ENCODE measurements at places on chromosomes 1 and 21.

DNA sequence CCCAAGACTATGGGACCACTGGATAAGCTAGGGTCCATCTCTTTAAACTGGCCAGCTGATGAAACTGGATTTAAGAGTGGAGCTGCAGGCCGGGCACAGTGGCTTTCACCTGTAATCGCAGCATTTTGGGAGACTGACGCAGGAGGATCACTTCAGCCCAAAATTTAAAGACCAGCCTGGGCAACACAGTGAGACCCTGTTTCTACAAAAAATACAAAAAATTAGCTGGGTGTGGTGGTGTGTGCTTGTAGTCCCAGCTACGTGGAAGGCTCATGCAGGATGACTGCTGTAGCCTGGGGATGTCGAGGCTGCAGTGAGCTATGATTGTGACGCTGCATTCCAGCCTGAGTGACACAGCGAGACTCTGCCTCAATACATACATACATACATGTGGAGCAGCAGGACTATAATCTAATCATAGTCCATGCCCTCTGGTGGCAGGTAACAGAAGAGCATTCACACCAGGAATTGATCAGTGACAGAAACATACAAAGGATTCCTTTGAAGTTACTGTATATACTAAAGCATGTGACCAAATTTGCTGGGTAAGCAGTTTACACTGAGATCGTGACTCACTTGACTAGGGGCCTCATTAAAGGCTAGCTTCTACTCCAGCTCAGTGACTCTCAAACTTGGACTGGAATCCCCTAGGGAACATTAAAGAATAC is 101.5 kb upstream of the SLFNL1 start:
- peak; percentile 1 for DNase-seq

DNA sequence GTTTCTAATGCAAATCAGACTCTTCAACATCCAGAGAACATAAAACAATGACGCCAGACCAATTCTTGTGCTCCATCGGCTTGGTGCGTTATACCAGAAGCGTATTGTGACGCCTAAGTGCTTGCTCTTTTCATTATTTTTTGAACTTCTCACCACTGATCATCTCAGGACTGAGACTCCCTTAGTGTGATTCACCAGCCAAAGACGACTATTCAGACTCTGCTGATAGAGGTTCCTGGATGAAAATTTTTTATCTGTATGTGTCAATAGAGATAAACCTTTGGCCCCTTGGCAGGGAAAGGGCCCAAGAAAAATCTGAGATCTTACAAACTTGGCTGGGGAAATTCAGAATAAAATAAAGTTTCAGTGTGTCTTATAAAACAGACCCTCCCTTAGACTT is 856 bp upstream of the GREM2 start:
- no peak for DNase-seq

DNA sequence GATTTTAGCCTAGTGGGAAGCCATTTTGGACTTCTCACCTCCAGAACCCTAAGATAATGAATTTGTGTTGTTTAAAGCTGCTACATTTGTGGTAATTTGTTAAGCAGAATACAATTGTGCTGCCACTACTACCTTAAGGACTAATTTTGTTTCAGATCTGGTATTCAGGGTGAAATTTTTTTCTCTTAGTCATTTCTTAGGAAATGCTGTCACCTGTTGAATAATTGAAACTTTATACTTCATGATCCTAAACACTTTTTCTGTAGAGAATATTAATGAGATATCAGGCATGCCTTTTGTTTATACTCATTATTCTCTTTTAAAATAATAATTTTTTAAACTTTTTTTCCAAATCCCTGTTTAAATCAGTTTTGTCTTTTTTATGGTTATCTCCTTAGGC is 246.8 kb downstream of the TGFB2 start:
- no peak for DNase-seq

DNA sequence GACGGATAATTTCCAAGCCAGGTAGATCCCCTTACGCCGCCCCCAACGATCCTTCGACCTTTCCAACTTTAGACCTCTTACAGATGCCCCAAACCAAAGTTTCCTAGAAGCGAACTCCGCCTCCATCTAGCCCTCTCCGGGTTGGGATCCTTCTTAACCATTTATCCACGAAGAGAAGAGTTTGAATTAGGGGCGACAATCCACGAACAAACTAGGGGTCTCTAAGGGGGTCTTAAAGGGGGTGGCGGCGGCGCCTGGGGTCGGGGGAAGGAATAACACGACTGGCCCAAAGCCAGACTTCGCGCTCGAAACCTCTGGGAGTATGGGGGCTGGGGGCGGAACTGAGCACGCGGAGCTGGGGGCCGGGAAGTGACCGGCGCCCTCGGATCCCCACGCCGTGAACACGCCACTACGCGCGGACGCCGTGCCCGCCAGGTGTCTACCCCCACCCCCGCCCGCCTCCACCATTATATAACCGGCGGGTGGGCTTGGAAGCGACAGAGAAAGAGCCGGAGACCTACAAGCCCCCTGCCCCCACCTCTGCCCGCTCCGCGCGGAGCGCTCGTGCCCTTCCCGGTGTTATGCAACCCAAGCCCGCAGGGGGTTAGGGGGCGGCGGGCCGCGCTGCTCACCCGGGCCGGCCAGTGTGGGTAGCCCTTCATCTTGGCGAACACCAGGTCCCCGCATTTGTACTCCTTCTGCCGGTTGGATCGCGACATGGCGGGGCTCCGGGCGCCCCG is 594 bp downstream of the HDGF start:
- DNase-seq, result peak; percentile 43

DNA sequence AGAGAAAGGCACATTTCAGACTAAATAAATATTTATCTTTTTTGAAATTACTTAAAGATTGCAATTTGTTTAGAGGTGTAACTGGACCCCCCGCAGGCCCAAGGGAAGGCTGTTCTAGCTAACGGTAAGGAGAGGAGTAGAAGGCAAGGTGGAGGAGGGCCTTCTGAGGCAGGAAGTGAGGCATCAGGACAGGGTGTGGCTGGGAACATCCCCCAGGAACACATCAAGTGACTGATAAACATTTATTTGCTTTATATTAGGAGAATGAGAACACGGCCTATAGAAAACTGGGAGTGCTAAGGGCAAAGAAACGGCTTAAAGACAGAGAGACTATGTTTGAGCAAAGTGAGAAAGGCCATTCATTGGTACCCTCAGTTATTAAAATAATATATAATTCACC is 23.2 kb downstream of the HIVEP3 start:
- DNase-seq, result no peak

- no peak for DNase-seq
Measured at GRCh38 chr1:59738152-59738551, 76.6 kb upstream of the HOOK1 start.

DNA sequence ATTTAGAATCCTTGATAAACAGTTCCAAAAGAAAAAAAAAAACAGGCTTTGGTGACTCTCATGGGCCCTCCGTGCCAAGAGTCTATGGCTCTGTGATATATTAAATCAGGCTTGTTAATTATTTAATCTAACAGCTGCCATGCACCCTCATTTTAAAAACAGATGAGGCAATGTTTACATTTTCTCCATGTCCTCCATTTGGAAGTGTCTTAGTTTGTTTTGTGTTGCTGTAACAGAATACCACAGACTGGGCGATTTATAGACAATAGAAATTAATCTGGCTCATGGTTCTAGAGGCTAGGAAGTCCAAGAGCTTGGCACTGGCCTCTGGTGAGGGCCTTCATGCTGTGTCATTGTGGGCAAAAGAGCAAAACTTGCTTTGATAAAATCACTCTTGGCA is 58.0 kb downstream of the B3GALT5 start:
- DNase-seq, result no peak

- DNase-seq, result no peak
Measured at GRCh38 chr1:18322368-18323032, 158.2 kb upstream of the KLHDC7A start.

- DNase-seq, result no peak
Measured at GRCh38 chr1:112267929-112268328, 128.1 kb upstream of the CTTNBP2NL start.

DNA sequence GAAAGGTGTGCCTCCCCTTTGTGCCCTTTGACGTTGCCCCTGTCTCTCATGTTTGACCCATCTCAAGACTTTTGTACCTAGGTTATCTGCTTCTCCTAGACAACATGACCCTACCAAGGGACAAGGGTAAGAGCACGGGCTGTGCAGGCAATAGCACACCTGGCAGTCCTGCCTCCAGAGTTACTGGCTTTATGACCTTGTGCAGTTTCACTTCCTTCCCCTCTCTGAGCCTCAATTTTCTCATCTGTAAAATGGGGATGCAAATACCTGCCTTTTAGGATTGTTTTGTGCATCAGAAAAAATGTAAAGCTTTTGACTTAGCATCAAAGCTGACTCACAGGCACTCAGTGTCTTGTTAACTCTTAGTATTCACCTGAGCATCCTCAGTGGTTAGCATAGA is 36.4 kb downstream of the ELK4 start:
- no peak for DNase-seq

GRCh38 chr1:219189021-219189824 is 15.5 kb downstream of the LYPLAL1 start:
- DNase-seq, result no peak

DNA sequence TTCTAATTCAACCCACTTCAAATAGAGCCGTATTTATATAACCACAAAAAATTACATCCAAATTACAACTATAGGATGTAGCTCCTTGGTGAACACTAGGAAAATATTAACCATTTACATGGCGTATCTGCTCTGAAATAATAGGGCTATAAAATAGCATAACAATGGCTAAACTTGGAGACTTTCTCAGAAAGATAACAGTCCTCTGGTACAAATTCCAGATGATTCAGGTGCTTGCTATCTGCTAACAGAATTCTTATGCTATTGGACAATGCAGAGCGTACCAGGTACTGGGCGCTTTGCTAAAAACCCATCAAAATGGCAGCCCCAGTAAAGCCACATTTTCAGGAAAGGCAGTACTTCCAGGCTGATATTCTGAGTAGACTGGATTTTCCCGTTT is 209.7 kb upstream of the C8B start:
- no peak for DNase-seq

- no peak for DNase-seq
Measured at GRCh38 chr21:34520764-34521508, 8.9 kb upstream of the KCNE1 start.

GRCh38 chr1:159206110-159206509 is 1.4 kb downstream of the ACKR1 start:
- no peak for DNase-seq

- no peak for DNase-seq
Measured at GRCh38 chr1:192977089-192977706, 82.0 kb downstream of the UCHL5 start.

DNA sequence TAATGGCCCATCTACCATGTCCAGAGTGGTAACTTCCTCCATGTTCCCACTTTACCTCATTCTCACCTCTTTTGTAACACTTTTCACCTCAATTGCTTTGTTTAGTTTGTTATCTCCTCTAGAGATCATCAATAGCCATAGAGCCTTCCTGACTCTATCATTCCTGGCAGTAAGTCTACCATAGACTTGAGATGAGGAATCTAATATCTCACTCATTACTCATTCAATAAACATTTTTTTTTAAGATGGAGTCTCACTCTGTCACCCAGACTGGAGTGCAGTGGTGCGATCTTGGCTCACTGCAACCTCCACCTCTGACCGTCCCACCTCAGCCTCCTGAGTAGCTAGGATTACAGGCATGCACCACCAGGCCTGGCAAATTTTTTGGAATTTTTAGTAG is 7.1 kb downstream of the NMNAT2 start:
- no peak for DNase-seq

DNA sequence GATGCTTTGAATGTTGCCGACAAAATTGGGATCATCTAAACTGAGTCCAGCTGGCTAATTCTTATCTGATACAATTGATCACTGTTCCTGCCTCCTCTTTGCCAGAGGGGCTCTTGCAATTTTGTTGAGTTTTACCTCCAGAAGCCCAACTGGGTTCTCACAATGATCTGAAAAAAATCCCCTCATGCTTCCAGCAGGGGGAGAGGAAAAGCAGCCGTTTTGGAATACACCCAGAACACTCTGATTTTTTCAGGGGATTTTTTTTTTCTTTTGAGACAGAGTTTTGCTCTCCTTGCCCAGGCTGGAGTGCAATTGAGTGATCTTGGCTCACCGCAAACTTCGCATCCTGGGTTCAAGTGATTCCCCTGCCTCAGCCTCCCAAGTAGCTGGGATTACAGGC is 13.9 kb upstream of the RERE start:
- DNase-seq, result no peak

- no peak for DNase-seq
Measured at GRCh38 chr1:207316141-207316540, 5.3 kb upstream of the CD55 start.

DNA sequence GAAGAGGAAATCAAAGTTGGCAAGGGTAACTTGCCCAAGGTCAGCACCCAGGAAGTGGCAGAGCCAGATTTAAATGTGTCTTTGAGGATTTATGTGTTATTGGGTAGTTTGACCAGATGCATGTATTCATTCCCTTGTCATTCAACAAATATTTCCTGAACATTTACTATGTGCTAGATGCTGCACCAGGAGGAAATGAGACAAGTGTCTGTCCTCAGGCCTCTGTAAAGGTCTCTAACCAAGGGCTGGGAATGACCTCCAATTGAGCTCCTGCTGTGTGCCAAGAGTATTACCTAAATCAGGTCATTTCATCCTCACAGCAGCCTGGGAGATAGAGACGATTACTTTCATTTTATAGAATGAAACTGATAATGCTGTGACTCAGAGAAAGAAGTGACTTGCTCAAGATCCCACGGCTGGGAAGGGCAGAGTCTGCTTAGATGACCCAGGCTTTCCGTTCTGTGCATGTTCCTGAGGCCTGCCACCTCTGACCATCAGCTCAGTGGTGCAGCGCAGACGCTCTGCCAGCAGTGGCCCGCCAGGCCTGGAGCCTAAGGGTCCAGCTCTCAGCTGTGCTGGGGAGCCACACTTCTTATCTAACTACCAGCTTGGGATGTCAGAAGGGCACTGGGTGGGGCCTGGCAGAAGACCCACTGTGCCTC is 3.5 kb upstream of the TTC22 start:
- DNase-seq, result no peak

GRCh38 chr1:181023265-181024057 is 791 bp upstream of the STX6 start:
- DNase-seq, result no peak

DNA sequence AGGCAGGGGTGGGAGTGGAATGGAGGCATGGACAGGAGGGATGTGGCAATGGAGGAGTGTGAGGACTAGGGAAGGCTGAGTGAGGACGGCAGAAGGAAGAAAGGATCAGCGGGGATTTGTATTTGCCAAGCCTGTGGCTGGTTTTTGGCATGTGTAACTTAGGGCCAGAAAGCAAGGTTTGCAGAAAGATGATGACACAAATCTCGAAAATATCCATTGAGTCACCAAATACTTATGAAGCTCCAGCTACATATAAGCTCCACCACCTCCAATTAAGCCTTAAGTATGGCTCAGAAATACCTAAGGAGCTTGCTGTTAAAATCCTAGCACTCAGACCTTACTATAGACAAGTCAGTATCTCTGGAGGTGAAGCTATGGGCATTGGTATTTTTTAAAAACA is 90.1 kb downstream of the OMA1 start:
- no peak for DNase-seq

- DNase-seq, result no peak
Measured at GRCh38 chr1:15707239-15707925, 23.3 kb downstream of the PLEKHM2 start.

Data from CD4-positive, alpha-beta T cell treated with Interleukin-1 beta for 1 hour (primary cell).